ENCODE measurements at places on chromosomes 5 and 9.

- DNase-seq = peak; percentile 62
Measured at GRCh38 chr5:54837093-54837492, 148.3 kb downstream of the ESM1 start.

GRCh38 chr5:163563880-163564279, 58.5 kb downstream of the MAT2B start:
- DNase-seq = no peak

GRCh38 chr5:116032094-116032517, at the start of gene ARL14EPL:
TSS of gene ARL14EPL (plus strand) at chr5:116032472. CDS start at chr5:116051466, 18,994 bp downstream.
- DNase-seq = peak; percentile 94

- no peak for DNase-seq
Measured at GRCh38 chr5:155532621-155533311, 519.2 kb downstream of the KIF4B start.

DNA sequence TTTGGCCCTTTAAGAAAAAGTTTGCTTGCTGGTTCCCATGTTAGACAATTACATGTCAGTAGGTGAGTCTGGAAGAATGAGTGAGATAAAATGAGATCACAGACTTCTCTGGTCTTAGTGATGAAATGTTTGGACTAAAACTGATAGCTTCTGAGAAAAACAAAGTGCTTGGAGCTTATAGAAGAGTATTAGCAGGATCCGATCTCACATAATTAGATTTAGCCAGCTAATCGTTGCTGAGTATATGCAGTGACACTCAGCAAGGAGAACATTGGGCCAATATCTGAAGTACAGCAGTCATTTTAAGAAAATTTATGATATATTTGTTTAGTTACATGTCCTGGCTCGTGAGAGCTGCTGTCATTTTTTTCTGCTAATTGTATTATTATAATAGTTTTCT, 135.8 kb downstream of the SNCAIP start:
- no peak for DNase-seq

GRCh38 chr9:134835448-134835847, 45.2 kb upstream of the FCN2 start:
- DNase-seq = no peak

- DNase-seq = peak; percentile 25
Measured at GRCh38 chr5:112996830-112997374, 20.3 kb downstream of the DCP2 start.

DNA sequence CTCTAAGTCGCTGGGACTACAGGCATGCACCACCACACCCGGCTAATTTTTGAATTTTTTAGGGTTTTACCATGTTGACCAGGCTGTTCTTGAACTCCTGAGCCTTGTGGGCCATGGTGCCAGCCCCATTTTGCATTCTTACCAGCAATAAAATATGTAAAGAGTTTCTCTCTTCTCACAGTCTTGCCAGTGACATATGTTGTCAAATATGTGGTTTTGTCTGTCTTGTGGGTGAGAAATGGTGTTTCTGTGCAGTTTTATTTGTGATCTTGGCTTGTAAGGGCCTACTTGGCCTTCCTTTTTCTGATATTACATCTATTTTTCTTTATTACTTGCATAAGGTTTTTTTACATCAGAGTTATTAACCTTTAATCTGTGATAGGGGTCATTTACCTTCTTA, 47.1 kb downstream of the SPIN1 start:
- no peak for DNase-seq

DNA sequence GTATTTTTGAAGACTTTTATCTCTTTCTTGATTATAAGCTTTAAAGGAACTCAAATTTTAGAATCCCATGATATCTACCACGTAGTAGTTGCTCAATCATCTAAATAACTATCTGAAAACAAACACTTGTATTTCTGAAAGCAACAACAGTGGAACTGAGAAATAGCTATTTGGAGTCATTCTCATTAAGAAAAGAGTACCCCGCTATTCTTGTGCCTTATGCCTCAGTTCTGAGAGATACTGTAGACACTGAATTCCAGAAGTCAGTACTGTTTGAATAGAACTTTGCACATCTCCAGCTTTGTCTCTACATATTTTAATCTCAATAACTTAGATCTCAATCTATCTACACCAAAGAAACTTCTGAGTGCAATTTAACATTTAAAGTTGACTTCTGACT, 11.4 kb downstream of the CHD1 start:
- no peak for DNase-seq

DNA sequence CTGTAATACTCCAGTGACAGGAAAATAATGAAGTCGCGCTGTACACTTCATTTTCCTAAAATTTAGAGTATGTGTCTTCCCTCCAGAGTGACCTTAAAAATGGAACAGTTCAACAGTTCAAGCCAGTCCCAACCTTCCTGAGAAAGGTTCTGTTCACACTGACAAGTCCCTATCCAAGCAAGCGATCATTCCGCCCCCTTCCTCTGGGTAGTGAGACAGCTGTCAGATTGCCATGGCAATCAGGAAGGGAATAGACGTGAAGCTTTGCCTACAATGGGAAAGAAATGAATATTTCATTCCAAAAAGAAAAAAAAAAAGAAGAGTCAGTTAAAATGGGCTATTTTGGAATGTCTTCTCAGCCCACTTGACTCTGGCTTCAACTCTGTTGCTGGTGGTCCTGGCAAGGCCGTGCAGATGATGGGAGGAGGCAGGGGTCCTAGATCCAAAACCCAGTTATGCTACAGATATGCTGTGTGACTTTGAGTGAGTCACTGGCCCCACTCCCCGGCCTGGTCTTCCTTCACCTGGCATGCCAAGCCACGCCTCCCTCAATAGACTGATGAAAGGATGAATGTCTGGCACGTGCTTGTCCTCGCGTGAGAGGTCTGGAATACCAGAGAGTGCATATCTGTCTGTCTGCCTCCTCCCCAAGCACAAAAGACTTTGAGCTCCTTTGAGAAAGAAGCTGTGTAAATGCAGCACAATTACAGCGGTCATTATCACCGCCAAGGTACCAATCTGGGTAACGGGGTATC, 165.8 kb upstream of the WWC1 start:
- DNase-seq = no peak

GRCh38 chr9:116087751-116088194, 65.8 kb upstream of the PAPPA start:
- peak; percentile 91 for DNase-seq

GRCh38 chr9:132241483-132241839, 79.6 kb downstream of the NTNG2 start:
- DNase-seq = no peak

DNA sequence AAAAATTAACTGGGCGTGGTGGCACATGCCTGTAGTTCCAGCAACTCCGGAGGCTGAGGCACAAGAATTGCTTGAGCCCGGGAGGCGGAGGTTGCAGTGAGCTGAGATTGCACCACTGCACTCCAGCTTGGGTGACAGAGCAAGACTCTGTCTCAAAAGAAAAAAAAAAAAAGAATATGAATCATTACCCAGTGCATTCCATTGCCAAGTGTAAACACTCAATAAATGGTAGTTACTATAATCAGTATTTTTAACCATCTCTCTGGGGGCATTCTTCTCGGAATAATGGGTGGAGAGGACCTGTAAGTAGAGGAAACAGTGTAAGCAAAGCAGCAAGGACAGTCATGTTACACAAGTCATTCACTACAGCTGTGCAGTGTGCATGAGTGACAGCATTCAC, 13.8 kb upstream of the RANBP17 start:
- peak; percentile 5 for DNase-seq

DNA sequence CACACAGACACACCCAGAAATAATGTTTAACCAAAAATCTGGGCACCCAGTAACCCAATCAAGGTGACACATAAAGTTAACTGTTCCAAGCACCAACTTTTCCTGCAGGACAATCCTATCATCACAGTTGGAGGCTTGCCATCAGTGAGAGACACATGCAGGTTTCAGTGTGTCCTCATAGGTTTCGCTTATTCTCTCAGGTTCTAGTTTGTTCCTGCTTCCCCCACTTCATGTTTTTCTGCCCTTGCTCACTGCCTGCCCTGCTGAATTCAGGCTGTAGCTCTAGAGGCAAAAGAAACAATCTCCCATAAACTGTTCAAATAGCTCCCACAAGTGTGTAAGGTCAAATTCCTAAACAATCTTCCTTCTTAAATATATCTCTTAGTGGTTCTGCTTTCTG, 20.0 kb upstream of the SHISAL2B start:
- DNase-seq = no peak

GRCh38 chr9:36843964-36844363, 190.1 kb downstream of the PAX5 start:
- no peak for DNase-seq

DNA sequence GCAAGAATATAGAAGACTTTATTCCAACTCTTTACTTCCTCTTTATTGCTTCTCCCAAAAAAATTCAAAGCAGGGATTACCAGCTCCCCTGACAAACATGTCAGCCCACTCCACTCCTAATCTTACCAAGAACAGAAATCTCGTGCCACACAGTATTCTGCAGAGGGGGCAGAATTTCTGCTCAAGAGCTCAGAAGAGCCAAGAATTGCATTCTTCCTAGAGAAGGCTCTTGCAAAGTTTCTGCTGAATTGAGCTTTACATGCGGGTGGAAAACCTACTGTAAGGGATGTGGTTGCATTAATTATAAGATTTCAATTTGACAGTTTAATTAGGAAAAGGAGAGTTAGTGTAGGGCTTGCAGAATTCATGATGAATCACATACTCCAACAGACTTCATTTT, 428.5 kb downstream of the CETN3 start:
- no peak for DNase-seq

GRCh38 chr9:123225995-123226394, 42.4 kb downstream of the STRBP start:
- no peak for DNase-seq

- peak; percentile 12 for DNase-seq
Measured at GRCh38 chr5:107743373-107744000, 72.8 kb upstream of the EFNA5 start.

DNA sequence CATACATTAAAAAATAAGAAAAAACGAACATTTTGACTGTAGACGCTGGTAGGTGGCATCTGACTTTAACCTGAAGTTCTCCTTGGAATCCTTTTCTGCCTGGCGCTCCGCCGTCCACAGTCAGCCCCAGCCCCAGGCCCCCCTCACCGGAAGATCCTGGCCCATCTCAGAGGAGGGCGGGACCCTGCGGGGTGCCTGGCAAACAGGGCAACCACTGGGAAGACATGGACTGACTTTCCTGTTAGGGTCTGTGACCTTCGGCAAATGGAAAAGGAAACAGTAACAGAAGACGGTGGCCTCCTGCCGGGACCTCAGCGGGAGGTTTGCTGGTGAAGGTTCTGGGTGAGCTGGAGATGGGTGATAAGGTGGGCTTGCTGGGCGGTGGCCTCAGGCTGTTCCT, 11.7 kb upstream of the EGR1 start:
- DNase-seq = no peak

DNA sequence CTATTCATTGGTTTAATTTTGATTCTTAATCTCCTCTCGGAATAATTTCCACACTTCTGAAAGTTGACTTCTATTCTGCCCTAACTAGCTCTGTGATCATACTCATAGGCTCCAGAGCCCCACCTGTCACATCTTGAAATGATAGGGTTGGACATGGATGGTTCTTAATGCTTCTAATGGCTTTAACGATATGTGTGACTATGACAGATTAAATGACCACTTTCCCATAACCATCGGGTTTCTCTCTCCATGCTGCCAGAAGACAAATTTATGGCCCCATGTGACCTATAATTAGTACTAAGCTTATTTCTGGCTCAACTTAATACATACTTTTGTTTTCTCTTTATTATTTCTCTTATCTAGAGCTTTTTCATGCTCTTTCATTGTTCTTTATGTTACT, 251.1 kb upstream of the TUT7 start:
- no peak for DNase-seq

DNA sequence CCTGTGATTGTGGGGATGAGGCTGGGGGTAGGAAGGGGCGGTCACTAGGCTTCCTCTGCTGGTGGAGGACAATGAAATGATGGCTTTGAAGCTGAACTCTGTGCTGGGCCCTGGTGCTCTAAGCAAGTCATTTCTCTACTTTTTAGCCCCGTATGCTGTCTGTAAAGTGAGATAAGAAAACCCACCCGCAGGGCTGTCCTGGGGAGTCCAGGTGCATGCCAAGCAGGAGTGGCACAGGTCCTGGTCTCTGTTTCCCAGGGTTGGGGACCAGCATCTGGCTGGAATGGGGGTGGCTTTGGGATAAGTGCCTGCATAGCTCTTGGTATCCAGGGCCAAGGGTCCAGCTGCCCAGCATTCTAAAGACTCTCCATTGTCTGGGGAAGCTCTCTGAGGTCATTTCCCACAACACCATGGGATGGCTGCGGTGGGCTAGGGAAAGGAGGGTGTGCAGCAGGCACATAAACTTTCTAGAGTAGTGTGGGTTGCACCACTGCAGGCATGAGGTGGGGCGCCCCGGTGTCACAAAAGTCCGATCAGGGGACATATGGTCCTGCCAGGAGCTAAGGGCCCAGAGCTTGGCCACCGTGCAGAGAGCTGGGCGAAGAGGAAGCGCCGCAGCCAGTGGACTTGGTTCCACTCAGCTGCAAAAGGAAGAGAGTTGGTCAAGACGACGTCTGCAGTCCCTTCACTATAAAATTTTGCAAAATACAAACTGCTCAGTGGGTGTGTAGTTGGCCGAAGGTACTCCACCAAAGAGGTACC, 25.6 kb upstream of the GTF3C5 start:
- DNase-seq = no peak

GRCh38 chr5:88690409-88691229, 192.4 kb downstream of the MEF2C start:
- peak; percentile 63 for DNase-seq

- no peak for DNase-seq
Measured at GRCh38 chr5:111311666-111312065, 87.5 kb downstream of the CAMK4 start.

DNA sequence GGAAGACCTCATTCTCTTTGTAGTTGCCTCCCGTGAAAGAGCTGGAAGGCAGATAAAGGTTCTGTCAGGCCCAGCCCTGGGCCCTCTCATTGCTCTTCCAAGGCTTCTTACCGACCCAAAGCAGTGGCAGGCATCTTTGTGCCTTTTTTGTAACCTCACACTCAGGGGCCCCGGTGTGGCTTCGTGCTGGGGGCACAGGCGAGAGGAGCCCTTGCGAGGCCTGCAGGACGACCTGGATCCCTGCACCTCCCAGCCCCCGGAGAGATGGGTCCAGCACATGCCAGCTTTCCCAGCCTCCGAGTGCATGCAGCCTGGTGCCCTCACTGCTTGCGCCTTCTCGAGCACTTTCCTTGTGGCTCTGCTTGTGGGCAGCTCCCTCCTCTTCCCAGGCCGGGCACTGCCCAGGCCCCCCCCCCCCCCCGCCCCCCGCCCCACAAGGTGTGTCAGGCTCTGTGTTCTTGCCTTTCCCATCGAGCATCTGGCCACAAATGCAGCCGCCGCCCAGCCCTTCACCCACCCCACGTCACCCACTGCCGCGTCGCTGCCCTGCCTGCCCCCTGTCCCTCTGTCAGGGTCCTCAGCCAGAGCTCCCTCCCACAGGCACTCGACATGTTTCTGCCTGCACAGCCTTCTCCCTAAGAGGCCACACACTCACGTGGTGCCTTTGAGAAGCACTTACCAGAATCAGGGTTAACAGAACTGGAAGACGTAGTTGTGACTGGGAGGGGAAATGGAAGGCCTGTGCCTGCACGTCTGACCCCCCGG, 63.7 kb upstream of the CACNA1B start:
- no peak for DNase-seq

DNA sequence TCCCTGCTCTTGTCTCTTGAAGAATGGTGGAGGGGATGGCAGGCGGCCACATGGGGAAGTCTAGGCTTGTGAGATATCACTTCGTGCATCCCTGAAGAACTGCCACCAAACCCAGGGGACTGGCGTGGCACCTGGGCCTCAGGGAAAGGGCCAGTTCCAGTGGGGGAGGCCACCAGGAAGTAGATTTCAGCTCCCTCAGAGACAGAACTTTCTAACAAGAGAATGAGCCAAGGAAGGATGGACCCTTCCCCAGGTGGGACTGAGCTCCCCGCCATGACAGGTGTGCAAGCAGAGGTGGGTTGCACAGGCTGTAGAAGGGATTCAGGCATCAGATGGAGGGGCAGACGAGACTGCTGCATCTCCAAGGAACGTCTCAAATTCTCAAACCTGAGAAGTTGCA, 193.9 kb downstream of the GABBR2 start:
- no peak for DNase-seq
